Naive B cell (primary cell): ENCODE measurements at places on chromosomes 2 and 18.

GRCh38 chr2:12605936-12606335, 110.8 kb upstream of the TRIB2 start:
- DNase-seq: no peak
- peaks cover 32% of the 10 kb centered on the region for H3K27me3 ChIP-seq
- H3K4me3 ChIP-seq: no peak overlapping the region
- peaks cover 9% of the 10 kb centered on the region for H3K4me1 ChIP-seq

- no peaks in the 10 kb centered on the region for H3K27me3 ChIP-seq
- H3K4me3 ChIP-seq: no peak overlapping the region
- H3K27ac ChIP-seq: no peak overlapping the region
- H3K36me3 ChIP-seq: no peaks in the 10 kb centered on the region
These were observed 467.9 kb downstream of the MBD2 start for GRCh38 chr18:53756610-53756972.

- H3K27ac ChIP-seq: no peak overlapping the region
- no peaks in the 10 kb centered on the region for H3K4me1 ChIP-seq
- H3K4me3 ChIP-seq: no peak overlapping the region
- DNase-seq: no peak
These were observed 3.8 kb downstream of the PIEZO2 start for GRCh38 chr18:11145413-11146191.

GRCh38 chr2:158828378-158829164, 33.5 kb downstream of the DAPL1 start:
- H3K27me3 ChIP-seq: peaks cover 11% of the 10 kb centered on the region
- no peak for DNase-seq
- H3K36me3 ChIP-seq: no peaks in the 10 kb centered on the region
- no peak overlapping the region for H3K4me3 ChIP-seq
- no peak overlapping the region for H3K27ac ChIP-seq
- H3K4me1 ChIP-seq: no peaks in the 10 kb centered on the region

- no peak overlapping the region for H3K27ac ChIP-seq
- no peak overlapping the region for H3K4me3 ChIP-seq
- H3K36me3 ChIP-seq: no peaks in the 10 kb centered on the region
These were observed 814.1 kb upstream of the SALL3 start for GRCh38 chr18:78165525-78165924.

GRCh38 chr2:24228470-24228869, 53.6 kb downstream of the FAM228A start:
- H3K4me1 ChIP-seq: no peaks in the 10 kb centered on the region
- H3K27me3 ChIP-seq: no peaks in the 10 kb centered on the region
- H3K27ac ChIP-seq: no peak overlapping the region
- H3K4me3 ChIP-seq: no peak overlapping the region
- DNase-seq: no peak

DNA sequence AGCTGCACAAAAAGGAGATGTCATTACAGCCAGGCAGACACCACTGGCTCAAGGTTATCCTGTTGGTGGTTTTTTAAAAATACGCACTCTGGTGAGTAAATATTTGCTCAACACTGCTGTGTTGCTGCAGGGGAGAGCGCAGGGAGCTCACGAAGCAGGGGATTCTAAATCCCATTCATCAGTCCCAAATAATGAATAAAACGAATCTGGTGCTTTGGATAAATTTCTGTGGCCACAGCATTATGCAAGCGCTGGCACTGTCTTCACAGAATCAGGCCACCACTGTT, 256.2 kb downstream of the HDAC4 start:
- no peak overlapping the region for H3K4me3 ChIP-seq
- no peak for DNase-seq
- peaks cover 10% of the 10 kb centered on the region for H3K36me3 ChIP-seq
- H3K27ac ChIP-seq: no peak overlapping the region
- no peaks in the 10 kb centered on the region for H3K27me3 ChIP-seq

DNA sequence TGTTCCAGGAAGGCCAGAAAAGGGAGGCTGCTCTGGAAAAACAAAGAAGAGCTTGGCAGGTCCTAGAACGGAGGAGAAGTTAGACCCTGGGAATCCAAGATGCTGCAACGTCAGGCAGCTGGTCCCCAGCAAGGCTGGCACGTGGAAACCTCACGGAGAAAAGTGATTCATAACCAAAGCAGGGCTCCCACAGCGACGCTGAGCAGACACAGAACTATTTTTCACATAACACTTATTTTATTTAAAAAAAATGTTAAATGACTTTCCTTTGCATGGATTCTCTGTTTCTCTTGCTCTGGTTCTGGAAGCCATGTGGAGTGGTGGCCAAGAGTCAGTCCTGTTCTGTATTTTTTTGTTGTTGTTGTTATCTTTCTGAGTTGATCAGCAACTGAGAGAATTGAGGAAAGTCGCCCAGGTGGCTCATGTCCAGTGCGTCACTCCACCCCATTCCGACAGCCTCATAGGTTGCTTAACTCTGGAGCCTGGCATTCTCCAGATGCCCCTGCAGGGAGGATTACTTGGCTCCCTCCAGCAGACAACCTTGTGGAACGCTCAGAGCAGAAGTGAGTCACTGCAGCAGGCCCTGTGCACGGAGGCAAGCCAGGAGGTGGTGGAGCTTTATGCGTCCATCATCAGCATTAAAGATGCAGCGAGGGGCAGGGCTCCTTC, 229.9 kb upstream of the HDAC4 start:
- H3K36me3 ChIP-seq: no peaks in the 10 kb centered on the region
- peaks cover 13% of the 10 kb centered on the region for H3K27me3 ChIP-seq
- no peak overlapping the region for H3K27ac ChIP-seq
